Peyer's patch (tissue), 4 donors: ENCODE measurements at places on chromosomes 6 and 20.

DNA sequence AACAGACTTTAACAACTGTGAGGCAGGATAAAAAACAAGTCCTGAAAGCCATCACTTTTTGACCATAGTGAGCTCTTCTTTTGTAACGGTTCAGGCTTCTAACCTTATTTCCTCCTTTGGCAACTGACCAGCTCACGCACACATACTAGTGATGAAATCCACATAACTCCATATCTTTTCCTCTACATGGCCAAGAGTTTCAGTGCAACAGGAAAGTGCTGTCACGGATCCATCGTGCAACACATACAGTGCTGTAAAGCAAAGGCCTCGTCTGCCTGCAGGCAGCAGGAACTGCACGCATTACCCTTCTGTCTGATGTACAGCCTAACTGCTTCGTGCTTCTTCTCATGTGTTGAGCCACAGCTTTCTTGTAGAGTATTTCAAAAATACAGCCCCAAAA, 108.5 kb downstream of the EPM2A start:
- no peak for DNase-seq

GRCh38 chr20:21397341-21398108, at the start of gene NKX2-4:
NKX2-4 (minus strand) TSS chr20:21397526; CDS start chr20:21397399, 127 bp downstream.
- DNase-seq: no peak

GRCh38 chr6:26351544-26351953, 13.4 kb upstream of the BTN3A2 start:
- no peak for DNase-seq

- DNase-seq: no peak
These were observed 152.4 kb downstream of the SOBP start for GRCh38 chr6:107642095-107642860.

- DNase-seq: no peak
These were observed 85.1 kb upstream of the ESR1 start for GRCh38 chr6:151722342-151722741.

- DNase-seq: no peak
These were observed 3.3 kb upstream of the PGK2 start for GRCh38 chr6:49790341-49790740.

DNA sequence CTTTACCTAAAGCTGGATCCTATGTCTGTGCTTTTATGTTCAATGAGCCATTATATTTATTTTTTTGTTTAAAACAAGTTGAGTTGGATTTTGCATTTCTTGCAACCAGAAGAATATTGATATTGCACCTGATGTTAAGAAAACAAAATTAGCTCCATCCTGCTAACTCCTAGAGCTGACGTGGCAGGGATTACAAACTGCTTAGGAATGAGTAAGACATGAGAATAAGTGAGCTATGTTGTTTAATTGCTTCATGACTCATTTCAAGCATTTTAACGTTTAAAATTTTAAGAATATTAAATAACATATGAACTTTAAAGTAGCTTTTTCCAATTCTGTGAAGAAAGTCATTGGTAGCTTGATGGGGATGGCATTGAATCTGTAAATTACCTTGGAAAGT, 663.5 kb downstream of the EPM2A start:
- DNase-seq: no peak

DNA sequence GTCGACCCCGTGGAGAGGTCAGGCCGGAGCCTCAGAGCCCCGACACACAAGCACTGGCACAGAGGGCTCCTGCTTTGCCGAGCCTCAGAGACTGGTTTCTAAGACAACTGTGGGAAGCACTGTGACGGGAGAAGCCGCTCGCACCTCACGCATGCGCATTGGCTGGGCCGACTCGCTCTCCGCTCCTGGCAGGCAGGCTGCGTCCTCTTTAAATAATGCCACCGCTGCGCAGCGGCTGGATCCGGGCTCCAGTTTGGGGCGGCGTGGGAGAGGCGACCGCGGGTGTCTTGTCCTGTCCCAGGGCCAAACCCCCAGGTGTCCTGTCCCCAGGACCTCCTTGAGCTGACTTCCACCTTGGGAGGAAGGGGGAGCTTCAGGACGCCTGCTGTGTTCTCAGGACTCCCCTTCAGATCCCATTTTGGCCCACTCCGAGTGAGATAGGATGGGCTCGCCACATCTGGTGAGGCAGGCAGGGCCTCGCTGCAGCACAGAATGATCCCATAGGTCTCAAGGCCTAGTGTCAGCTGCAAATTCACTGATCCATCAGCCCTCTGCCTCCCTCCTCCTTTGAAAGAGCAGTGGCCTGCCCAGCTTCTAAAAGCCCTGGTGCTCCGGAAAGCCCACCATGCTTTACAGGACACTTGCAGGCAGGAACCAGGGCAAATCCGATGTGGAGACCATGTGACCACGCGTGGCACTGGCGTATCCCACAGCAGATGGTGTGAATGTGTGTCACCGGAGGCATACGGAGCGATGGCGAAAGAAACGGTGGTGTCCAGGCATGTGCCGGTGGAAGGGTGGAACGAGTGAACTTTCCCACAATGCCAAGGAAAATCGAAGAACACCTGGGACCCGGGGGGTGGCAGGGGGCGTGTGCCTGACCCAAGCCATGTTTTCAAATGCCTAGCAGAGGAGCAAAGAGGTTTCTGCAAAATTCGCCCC, 169.3 kb upstream of the ZNF337 start:
- DNase-seq: no peak

GRCh38 chr6:34506718-34507117, 40.8 kb downstream of the PACSIN1 start:
- DNase-seq: no peak

- no peak for DNase-seq
These were observed 91.3 kb downstream of the VEGFA start for GRCh38 chr6:43861212-43861894.

- no peak for DNase-seq
These were observed 124.9 kb upstream of the NRN1 start for GRCh38 chr6:6131492-6132109.

GRCh38 chr6:22476811-22477390, 92.5 kb upstream of the HDGFL1 start:
- DNase-seq: no peak

DNA sequence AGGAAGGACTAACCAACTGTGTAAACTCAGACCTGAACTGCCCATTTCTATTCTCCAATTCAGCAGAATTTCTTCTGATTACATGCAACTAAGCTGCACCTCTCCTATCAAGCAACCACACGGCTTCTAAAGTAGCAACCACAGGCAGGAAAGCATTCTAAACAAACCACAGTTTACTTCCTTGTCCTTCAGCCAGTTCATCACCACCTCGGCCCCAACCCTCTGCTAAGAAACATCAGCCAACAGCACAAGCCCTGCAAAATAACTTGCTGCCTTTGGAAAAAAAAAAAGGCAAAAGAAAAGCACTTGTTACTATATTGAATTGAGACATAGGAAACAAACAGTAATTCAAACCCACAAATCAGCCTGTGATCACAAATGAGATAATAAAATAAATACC, 140.3 kb downstream of the NFATC2 start:
- peak; percentile 84 for DNase-seq

GRCh38 chr20:56987986-56988385, 278.5 kb downstream of the BMP7 start:
- no peak for DNase-seq

DNA sequence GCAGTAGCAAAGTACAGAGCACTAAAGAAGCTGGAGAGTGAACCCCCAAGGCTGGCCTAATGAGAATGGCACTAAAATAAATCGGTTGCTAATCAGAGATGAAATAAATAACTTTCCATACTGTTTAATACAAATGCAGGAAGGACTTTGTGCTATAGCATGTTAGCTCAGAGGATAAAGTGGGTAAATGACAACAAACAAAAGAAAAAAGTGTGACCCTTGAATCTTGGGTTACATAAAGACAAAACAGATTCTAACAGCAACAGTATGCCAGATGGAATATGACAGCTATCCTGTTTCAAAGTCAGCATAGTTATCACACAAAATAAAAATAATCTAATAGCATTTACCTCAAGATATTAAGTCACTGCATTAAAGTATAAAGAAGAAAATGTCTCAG, 622.7 kb downstream of the PHF3 start:
- no peak for DNase-seq

- DNase-seq: no peak
These were observed 272.8 kb upstream of the AGPAT4 start for GRCh38 chr6:161546632-161547031.

DNA sequence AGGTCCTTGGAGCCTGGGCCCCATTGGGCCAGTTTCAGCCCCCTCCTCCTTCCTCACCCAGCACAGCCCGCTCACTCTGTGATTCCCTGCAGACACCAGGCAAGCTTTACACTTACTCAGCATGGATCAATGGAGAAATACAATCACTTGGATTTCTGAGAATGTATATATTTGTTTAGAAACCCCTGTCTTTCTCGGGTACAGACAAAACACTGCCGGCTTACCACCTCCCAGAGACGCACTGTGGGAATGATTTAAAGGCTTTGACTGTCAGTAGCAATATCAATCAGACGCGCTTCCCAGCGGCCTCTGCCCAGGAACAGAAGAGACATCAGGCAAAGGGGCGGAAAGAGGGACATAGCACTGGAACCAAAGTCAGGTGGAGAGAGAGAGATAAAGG, 186.5 kb downstream of the MAFB start:
- no peak for DNase-seq

DNA sequence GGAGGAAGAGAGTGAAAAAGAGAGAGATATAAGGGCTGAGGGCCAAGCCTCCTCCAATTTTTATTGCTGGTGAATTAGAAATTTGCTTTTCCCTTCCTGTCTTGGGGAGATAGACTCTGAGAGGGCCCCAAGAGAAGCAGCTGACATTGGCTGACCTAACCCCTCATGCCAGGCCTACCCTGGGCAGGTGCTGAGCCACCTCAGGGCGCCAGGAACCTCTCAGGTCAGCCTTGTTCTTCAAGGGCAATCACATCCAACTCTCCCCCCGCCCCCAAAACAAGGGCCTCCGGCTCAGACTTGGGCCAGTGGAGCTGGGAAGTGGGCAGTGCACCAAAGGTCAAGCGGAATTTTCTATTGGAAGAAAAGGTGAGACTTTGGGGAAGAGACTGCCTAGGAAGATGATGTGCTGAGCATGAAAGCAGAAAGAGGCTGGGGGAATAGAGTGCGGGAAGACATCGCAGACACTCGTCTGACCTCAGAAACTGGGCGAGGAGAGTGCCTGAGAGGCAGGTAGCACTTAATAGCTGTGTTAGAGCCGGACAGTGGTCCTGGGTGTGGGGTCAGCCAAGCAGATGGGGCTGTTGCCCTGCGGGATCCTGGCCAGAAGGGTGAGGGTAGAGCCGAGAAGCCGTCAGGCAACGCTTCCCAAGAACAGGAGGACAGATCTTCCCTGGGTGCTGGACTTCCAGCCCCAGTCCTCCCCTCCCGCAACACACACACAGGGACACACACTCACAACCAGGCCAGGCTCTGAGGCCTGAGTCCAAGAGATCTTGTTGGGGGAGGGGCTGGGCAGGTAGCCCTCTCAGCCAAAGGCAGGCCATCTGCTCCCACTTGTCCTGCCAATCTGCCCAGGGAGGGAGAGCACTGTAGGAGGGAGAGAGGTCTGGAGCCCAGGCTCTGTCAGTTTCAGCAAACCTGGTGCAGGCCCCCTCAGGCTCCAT, 3.7 kb upstream of the FASTKD5 start:
- DNase-seq: no peak

GRCh38 chr6:3904518-3904917, 55.3 kb downstream of the FAM50B start:
- DNase-seq: no peak

- DNase-seq: no peak
These were observed 504.3 kb upstream of the SLC35B3 start for GRCh38 chr6:8939615-8940014.

DNA sequence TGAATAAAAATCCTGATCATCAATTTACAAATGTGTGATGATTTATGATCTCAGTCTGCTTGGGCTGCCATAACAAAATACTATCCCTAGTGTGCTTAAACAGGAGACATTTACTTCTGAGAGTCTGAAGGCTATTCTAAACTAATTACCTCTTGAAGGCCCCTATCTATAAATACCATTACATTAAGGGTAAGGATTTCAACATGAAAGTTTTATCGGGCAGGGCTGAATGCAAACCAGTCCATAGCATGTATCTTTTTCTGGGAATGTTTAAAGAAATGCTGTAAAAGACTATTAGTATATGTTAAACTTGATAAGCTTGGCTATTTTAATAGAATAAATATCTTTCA, 48.2 kb downstream of the TRDN start:
- DNase-seq: no peak

DNA sequence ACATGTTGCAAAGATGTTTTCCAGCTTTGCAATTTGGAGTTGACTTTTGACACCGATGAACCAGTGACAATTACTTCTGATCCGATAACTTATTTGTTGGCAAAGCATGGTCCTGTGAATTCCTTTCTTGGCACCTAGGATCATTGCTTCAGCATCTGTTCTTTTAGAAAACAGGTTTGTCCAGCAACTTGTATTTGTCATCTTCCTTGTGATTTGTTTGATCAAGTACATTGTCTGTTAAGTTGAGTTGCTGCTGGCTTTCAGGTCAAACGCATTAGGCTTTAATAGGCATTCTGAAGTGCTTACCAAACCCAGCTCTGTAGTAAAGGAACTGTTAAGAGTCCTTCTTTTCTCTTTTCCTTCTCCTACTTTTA, 192.4 kb upstream of the ZNF217 start:
- no peak for DNase-seq

DNA sequence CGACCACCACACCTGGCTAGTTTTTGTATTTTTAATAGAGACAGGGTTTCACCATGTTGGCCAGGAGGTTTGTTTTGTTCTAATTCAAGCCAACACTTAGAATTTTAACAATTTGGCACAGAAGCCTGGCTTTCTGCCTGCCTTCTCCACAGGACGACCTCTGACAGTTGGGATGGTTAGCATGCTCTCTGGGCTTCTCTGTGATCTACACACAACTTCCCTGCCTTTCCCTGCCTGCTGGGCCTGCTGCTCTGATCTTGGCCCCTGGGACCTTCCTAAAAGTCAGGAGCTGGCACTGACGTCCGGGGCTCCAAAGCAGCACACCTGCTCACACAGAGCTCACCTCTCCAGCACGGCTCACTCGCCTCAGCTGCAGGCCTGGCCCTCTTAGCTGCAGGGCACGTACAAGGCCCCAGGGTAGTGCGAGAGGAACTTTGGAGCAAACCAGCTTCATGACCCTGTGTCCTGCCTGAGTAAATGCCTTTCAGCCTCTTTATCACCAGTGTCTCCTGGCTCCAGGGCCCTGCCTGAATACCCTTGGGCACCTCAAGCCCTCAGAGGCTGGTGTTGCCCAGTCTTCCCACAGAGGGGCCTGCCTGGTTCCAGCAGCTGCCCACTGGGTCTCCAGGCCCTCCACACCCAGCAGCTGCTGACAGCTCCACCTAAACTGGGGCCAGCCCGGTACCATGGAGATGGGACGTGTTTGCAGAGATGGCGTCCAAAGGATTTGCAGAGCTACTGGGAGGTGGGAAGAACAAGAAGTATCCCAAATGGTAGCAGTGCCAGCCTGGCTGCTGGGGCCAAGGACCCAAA, 96.0 kb downstream of the PSMB1 start:
- DNase-seq: no peak

DNA sequence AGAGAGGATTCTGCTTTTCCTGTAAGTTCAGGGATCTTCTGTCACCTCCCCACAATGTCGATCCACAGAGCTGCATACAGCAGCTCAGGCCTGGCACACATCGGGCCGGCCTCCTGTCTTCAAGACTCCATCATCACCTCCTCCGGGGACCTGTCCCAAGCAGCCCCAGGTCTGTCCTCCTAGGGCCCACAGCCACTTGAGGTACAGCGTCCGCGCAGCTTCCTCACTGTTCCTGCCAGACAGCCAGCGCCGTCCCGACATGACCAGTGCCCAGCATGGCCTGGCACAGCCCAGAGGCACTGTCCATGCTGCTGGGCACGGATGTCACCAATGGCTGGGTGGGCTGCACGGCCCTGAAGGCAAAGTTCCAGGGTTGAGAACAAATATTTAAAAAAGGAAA, 101.6 kb downstream of the DLL1 start:
- no peak for DNase-seq
